ENCODE measurements at places on chromosomes 4 and X. TPM values are rescaled to one million over a fixed set of nuclear protein-coding genes. Genes with fewer than 3 reads are reported as not detected.

- DNase-seq, result peak; percentile 55
Measured at GRCh38 chr4:86848732-86849619, at the start of gene SLC10A6. Gene SLC10A6 (minus strand): TSS chr4:86849384. CDS start chr4:86849115, 269 bp downstream.

- DNase-seq, result no peak
Measured at GRCh38 chr4:165905405-165906027, 32.5 kb downstream of the TLL1 start.

The F11 gene
- total RNA-seq, result not detected

GRCh38 chrX:21989384-21989783 is 42.7 kb upstream of the PHEX start:
- no peak for DNase-seq

- DNase-seq, result no peak
Measured at GRCh38 chrX:6448003-6448402, 86.9 kb downstream of the VCX3A start.

- no peak for DNase-seq
Measured at GRCh38 chr4:932713-933070, 432 bp downstream of the TMEM175 start.

DNA sequence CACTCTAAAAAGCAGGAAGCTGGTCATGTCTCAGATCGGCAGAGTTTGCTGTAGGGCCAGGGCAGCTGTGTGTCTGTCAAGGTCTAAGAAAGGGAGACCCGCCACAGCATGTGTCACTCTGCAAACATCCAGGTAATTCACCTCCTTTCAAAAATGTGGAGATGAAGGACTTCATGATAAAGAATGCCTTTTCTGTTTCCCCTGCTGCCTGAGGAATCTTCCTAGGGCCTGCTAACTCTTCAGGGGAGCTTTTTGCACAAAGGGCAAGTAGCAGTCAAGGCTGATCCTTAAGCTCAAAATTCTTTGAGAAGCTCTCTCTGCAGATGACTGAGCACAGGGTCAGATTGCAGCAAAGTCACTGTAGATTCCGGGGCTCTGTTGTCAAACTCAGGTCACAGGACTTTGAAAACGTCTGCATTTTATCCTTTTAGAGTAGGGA is 21.1 kb downstream of the RASL11B start:
- DNase-seq, result no peak

DNA sequence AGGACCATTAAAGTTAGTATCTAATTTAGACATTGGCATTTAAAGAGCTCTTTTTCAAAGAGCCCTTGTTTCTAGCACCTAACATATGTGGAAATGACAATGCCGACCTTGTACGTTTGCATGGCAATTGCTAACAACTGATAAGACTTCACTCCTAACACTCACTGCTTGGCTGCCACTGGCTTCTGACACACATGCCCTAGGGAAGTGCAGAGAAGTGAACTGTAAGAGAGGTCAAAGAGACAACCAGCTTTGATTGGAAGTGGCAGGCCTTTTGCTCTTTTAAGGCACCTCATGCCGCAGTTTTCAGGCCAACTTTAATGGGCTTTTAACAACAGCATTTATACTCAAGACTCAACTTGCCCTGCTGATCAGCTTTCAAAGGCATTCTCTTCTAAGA is 158.4 kb downstream of the RAB28 start:
- no peak for DNase-seq

DNA sequence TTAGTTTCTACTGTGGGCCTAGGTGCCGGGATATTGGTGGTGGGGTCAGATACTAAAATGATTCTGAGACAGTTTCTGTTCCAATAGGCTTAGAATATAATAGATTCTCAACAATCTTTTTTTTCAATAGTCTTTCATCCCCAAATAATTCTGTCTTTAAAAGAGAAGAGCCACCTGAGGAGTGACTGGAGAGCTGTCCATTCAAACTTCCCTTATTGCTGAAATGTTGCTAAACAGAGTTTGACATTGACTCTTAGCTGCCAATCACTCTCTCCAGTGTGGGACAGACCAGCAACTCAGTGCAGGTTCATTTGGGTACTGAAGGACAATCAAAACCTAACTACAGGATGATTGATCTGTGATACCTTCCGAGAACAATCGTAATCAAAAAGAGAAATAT is 12.4 kb upstream of the ADH7 start:
- DNase-seq, result no peak

GRCh38 chr4:163755013-163755412 is 260.5 kb downstream of the TMA16 start:
- peak; percentile 13 for DNase-seq

DNA sequence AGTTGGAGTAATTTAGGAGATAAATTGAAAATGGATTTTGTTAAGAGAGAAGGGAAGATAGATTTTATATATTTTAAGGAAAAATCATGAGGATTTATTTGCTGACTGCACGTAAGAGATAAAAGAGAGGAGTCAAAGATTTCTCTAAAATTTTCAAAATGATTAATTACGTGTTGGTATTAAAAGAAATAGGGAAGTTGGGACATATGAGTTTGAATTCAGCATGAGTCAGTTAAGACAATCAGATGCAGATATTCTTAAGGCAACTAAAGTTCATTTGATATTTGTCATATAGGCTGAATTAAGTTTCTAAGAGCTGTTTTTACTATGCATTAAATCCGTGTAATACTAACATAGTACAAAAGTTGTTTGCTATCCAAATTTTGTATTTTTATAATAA is 46.9 kb downstream of the TET2 start:
- DNase-seq, result no peak

Measured in GM23248 (cell line).